Activated T-helper 17 cell treated with anti-CD3 and anti-CD28 coated beads, Interleukin-2, amount 50 U/mL, for 72 hours (primary cell): ENCODE measurements at places on chromosomes 3 and 15.

DNA sequence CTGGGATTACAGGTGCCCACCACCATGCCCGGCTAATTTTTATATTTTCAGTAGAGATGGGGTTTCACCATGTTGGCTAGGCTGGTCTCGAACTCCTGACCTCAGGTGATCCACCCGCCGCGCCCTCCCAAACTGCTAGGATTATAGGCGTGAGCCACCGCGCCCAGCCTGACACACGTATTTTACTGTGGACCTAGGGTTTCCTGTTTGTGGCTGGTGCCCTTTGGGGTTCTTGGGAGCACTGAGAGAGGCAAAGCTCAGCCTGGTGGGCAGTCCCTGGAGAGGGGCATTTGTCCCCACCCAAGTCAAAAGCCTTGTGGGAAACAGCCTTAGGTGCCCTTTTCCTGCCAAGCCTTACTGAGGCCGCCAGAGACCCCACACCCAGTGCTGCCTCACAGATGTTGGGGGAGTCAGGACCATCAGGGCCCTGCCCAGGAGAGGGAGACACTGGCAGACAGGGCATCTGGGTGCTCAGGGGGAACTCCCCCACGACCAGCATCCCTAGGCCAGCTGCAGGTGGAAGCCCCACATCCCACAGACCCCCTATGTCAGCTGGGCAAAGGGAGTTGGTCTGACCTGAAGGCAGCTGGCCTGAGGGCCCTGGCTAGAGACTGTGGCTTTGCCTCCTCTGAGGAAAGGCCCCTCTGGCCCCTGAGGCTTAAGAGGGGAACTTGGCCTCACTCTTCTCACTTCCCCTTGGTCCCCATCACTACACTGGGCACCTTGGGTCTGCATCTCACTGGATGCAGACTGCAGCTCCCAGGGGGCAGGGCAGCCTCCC, 35.1 kb downstream of the DNAH1 start:
- ATAC-seq, result no peak

DNA sequence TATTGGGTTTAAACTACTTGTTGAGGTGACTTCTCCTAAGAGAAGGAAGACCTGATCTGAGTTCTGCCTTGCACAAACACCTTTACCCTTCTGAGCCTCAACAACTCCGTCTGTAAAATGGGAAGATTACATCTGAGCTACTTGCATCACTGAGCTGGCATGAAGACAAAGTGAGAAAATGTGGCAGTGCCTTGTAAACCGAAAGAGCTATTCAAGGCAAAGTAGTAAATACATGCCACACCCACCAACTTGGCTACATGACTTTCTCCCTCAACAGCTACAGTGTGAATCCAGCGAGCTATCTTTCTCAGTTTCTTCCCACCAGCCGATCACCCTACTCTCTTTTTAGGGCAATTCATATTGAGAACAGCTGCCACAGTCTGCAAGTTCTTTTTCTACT, 148.3 kb downstream of the FOXB1 start:
- no peak for ATAC-seq

- ATAC-seq, result peak; percentile 27
These were observed 151.6 kb downstream of the SLCO3A1 start for GRCh38 chr15:92005154-92005553.

GRCh38 chr15:77739591-77740378, 107.1 kb upstream of the LINGO1 start:
- ATAC-seq, result no peak

GRCh38 chr15:92118162-92118935, 264.8 kb downstream of the SLCO3A1 start:
- no peak for ATAC-seq

GRCh38 chr15:79394231-79394630, 37.9 kb upstream of the MINAR1 start:
- ATAC-seq, result no peak

GRCh38 chr15:69290346-69291164, 8.2 kb upstream of the PAQR5 start:
- no peak for ATAC-seq

GRCh38 chr3:32948625-32949445, 2.6 kb upstream of the CCR4 start:
- no peak for ATAC-seq

GRCh38 chr3:136120373-136121348, 75.5 kb downstream of the MSL2 start:
- no peak for ATAC-seq

DNA sequence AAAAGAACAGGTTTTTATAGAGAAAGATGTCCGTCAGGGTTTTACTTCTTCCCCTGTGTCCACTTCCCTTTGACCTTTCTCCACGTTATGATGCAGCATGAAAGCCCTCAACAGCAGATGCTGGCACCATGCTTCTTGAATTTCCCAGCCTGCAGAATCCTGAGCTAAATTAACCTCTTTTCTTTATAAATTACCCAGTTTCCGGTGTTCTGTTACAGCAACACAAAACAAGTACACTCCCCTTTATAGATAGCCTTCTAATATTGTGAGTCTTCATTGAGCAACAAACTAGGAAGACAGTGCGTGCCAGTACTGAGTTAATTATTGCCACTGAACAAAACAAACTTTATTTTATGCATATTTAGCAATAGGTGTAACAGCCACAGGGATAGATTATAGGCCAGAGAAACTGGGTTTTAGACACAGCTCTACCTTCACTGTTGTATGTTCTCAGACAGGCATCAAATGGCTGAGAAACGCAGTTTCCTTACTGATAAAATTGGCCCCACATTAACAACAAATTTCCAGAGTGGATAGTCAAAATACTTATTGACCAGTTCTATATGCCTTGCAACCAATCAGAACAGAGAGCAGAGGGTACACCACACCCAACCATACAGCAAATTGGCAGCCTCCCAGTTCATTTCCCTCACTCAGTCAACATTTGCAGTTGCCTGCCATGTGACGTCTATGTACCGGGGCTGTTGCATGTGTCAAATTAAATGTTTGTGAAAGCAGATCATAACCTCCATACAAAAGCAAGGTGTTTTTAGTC, 14.4 kb upstream of the TBL1XR1 start:
- ATAC-seq, result no peak

DNA sequence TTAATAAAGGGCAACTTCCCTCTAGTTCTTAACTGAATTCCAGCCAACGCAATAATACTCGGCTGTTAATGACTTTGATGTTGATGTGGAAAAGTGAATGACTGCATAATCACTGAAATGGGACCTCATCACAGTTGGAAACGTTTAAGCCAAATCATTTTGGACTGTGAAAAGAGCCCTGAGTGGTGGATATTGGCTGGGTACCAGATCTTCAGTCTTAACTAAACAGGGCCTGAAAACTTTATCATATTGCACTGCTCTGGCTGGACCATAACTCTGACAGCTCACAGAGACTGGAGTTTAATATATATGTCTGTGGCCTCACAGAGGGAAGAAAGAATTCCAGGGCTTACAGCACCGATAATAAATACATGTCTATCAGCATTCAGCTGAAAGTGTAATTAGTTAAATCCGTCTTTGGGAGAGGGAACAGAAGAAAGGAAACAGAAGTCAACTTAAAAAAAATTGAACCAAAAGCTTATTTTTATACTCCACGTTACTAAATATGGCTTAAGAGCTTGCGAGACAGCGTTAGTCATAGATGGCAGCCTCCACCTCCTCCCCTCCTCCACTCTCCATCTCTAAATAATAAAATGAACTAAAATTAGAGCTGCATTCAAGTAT, 222.3 kb upstream of the CDIN1 start:
- no peak for ATAC-seq

GRCh38 chr3:23377928-23378672, 175.0 kb downstream of the UBE2E2 start:
- no peak for ATAC-seq

GRCh38 chr3:54954521-54954920, 26.7 kb upstream of the LRTM1 start:
- no peak for ATAC-seq

- ATAC-seq, result peak; percentile 59
These were observed 21.6 kb upstream of the SLC6A20 start for GRCh38 chr3:45817831-45818522.

DNA sequence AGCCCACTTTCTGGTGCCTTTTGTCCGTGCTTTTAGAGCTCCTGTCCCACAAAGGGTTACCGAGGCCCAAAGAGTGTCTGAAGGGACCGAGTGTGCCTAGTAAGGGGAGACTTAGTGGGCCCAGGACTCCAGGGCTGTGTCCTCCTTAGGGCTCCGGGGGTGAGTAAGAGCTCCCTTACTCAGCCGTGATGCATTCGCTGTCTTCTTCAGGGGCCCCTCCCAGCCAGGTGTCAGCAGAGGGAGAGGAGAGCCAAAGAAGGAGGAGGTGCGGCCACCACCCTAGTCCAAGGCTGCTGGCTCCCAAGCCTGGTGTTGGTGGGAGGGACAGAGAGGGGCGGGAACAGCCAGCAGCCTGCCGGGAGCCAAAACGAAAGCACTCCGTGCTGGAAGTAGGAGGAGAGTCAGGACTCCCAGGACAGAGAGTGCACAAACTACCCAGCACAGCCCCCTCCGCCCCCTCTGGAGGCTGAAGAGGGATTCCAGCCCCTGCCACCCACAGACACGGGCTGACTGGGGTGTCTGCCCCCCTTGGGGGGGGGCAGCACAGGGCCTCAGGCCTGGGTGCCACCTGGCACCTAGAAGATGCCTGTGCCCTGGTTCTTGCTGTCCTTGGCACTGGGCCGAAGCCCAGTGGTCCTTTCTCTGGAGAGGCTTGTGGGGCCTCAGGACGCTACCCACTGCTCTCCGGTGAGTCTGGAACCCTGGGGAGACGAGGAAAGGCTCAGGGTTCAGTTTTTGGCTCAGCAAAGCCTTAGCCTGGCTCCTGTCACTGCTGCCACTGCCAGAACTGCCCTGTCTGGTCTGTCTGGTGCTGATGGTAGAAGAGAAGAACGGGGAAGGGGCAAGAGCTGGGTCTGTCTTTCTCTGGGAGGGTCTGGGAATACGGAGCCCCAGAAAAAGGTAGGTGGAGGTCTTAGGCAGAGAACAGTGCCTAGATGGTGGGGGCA, at the start of gene IL17RC:
TSS of gene IL17RC (plus strand) at position 365 of the 947 bp plus-strand sequence. CDS start at position 583, 218 bp downstream.
- peak; percentile 80 for ATAC-seq

GRCh38 chr15:39331584-39331983, 249.3 kb upstream of the THBS1 start:
- no peak for ATAC-seq

DNA sequence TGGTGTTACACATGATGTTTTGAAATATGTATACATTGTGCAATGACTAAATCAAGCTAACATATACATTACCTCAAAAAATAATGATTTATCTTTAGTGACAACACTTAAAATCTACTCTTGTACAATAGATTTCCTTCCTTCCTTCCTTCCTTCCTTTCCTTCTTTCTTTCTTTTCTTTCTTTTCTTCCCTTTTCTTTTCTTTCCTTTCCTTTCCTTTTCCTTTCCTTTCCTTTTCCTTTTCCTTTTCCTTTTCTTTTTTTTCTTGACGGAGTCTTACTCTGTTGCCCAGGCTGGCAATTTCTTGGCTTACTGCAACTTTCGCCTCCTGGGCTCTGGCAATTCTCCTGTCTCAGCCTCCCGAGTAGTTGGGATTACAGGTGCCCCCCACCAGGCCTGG, 170.5 kb downstream of the NLGN1 start:
- ATAC-seq, result no peak

DNA sequence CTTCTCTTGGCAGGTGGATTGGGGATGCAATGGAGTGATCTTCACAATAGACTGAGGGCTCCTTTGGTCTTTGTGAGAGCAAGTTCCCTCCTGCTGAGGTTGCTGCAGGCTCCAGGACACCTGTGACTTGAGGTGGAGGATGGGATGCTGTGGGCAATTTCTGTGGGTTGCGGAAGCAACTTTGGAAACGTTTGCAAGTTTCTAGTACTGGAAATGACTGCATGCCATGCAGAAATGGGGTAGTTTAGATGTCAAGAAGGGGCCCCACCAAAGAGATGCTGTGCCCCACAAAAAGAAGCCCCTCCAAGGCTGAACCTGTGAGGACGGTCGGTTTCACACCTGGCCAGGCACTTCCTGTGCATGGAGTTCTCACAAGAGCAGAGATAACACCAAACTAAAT, 80.4 kb upstream of the XCR1 start:
- ATAC-seq, result no peak

DNA sequence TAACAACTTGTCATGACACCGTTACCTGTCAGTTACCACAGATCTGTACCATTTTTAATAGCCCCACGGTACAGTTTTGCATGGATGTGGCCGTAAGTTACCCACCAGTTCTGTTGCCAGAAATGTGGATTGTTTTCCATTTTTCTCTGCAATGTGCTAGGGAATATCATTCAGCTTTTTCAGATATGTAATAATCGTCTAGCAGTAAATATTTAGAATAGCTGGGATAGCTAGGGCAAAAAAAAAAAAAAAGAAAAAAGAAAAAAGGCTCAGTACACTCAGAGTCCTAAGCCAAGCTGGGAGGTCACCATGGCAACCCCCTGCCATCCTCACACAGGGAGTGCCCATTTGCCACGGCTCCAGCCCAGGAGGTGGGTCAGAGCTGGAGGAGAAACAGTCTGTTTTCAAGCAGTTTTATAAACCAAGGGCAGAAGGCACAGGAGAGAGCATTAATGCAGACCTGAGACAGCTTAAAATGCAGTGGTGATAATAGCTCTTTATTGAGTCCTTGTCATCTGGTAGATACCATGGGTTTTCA, 25.2 kb downstream of the PAQR5 start:
- no peak for ATAC-seq

- ATAC-seq, result peak; percentile 99
These were observed 510.1 kb upstream of the CFAP20DC start for GRCh38 chr3:59559721-59560435.

DNA sequence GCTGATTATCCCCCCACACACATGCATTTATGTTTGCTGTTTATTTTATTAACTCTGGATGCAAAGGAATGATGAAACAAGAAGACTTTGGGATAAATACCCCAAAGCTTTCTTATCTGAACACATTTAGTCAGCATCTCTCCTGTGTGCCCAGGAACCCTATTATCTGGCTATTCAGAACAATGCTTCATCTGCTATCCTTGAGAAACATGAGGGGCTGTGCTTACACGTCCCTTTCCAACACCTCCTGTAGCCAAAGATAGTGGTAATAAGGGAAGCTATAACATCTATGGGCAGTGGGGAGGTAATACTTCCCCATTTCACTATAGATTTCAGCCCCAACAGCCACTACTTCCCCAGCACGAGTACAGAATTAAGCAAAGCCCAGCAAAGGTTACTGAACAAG, 94.7 kb downstream of the SSR3 start:
- ATAC-seq, result no peak

- peak; percentile 36 for ATAC-seq
These were observed 12.2 kb downstream of the ZNF774 start for GRCh38 chr15:90364251-90364650.

GRCh38 chr3:143396790-143397189, 277.2 kb downstream of the CHST2 start:
- ATAC-seq, result no peak

GRCh38 chr3:101529816-101530685, 17.0 kb upstream of the SENP7 start:
- no peak for ATAC-seq

DNA sequence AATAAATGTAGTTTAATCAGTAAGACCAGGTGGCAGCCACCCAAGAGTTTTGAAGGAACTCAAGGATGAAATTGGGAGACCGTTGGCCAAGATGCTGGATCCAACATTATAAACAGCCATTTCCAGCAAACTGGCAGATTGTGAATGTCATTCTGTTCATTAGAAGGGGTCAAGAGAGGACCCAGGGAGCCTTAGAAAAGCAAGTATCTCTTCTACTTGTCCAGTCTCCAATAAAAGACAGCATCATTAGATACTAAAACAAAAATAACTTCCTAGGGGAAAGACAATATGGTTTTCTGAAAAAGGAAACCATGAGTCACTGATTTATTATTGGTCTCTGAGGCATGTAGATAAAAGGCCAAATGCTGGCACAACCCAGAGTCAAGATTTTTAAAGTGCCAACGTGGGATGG, 67.9 kb downstream of the GADL1 start:
- ATAC-seq, result no peak
